ENCODE measurements at places on chromosomes 7 and 10. TPM values are rescaled to one million over a fixed set of nuclear protein-coding genes. Genes with fewer than 3 reads are reported as not detected.
A peak's percentile ranks its signal among the peaks of the same experiment; 100 is the strongest.

- no peak overlapping the region for H3K27ac ChIP-seq
- H3K27me3 ChIP-seq: peaks cover 17% of the 10 kb centered on the region
- DNase-seq: no peak
- no peak overlapping the region for H3K4me3 ChIP-seq
- no peaks in the 10 kb centered on the region for H3K4me1 ChIP-seq
Measured at GRCh38 chr7:29359482-29360093, 165.0 kb downstream of the CHN2 start.

The JAKMIP3 gene
- 0.65 TPM for total RNA-seq

The TECPR1 gene
- total RNA-seq: 38.7 TPM

GRCh38 chr10:89279421-89279869 is 22.4 kb upstream of the IFIT2 start:
- peak overlapping the region; percentile 5 for H3K4me3 ChIP-seq
- no peak for DNase-seq
- H3K27me3 ChIP-seq: no peaks in the 10 kb centered on the region
- H3K4me1 ChIP-seq: peaks cover 90% of the 10 kb centered on the region
- H3K36me3 ChIP-seq: no peaks in the 10 kb centered on the region

- no peak for DNase-seq
- peaks cover 56% of the 10 kb centered on the region for H3K4me1 ChIP-seq
- peak overlapping the region; percentile 83 for H3K27ac ChIP-seq
Measured at GRCh38 chr10:109895848-109896247, 27.5 kb downstream of the XPNPEP1 start.

The POM121L12 gene
- total RNA-seq: not detected

DNA sequence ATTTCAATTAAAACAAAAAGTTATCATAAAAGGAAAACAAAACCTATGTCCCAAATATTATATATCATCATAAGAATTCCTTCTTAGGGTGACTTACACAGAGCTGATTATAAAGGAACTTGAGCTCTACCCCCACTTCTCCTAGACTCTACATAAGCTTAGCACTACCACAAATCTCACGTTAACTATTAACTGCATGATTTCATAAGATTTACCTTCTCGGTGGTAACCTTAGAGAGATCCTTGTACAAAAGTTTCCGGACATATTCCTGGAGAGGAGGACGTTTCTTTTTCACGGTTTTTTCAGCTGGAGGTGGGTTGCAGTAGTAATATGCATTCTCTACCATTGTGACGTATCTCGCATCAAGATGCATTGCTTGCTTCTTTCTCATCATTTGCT is 83.7 kb downstream of the UPF2 start:
- DNase-seq: no peak
- no peaks in the 10 kb centered on the region for H3K4me1 ChIP-seq
- H3K27me3 ChIP-seq: no peaks in the 10 kb centered on the region
- no peak overlapping the region for H3K4me3 ChIP-seq
- no peak overlapping the region for H3K27ac ChIP-seq

DNA sequence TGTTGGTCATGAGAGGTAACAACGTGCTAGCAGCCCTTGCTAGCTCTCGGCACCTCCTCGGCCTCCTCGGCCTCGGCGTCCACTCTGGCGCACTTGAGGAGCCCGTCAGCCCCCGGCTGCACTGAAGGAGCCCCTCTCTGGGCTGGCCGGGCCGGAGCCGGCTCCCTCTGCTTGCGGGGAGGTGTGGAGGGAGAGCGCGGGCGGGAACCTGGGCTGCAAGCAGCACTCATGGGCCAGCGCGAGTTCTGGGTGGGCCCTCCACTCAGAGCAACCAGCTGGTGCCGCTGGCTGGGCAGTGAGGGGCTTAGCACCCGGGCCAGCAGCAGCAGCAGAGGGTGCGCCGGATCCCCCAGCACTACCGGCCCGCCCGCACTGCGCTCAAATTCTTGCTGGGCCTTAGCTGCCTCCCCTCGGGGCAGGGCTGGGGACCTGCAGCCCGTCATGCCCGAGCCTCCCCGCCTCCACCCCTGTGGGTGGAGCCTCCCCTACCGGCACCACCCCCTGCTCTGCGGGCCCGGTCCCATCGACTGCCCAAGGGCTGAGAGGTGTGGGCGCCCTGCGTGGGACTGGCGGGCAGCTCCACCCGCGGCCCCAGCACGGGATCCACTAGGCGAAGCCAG is 96.1 kb downstream of the PAXIP1 start:
- no peaks in the 10 kb centered on the region for H3K4me1 ChIP-seq
- H3K27ac ChIP-seq: no peak overlapping the region
- DNase-seq: peak; percentile 80

The SFR1 gene
- 7.9 TPM for total RNA-seq

DNA sequence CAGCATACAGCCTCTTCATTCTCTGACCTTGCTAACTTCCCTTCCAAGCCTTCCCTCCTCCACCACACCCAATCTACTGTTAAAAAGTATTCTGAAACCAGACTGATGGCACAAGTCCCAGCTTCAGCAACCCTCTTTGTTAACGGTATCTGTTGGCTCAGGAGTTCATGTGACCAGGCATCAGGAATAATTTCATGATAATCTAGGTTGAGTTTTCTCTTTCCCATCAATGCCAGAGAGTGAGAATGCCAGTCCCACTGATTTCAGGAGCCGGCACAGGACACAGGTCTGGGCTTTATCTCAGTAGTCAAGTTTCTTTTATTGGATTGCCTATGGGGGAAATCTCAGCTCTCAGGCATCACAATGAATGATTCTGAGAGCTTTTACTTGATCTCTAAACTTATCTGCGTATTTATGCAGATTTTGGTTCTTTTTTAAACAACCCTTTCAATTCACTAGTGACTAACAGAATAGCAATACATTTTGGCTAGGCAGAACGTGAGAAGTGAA is 231.0 kb upstream of the LYZL1 start:
- H3K27me3 ChIP-seq: peaks cover 2% of the 10 kb centered on the region

The STAMBPL1 gene
- 4.5 TPM for total RNA-seq

- no peak overlapping the region for H3K27ac ChIP-seq
- H3K27me3 ChIP-seq: no peaks in the 10 kb centered on the region
- no peak overlapping the region for H3K4me3 ChIP-seq
Measured at GRCh38 chr7:104367926-104368325, 39.5 kb downstream of the LHFPL3 start.

- H3K27ac ChIP-seq: no peak overlapping the region
- peaks cover 12% of the 10 kb centered on the region for H3K27me3 ChIP-seq
- no peak overlapping the region for H3K4me3 ChIP-seq
- DNase-seq: no peak
Measured at GRCh38 chr10:49103761-49104160, 11.6 kb downstream of the VSTM4 start.

The EVX1 gene
- not detected for total RNA-seq

DNA sequence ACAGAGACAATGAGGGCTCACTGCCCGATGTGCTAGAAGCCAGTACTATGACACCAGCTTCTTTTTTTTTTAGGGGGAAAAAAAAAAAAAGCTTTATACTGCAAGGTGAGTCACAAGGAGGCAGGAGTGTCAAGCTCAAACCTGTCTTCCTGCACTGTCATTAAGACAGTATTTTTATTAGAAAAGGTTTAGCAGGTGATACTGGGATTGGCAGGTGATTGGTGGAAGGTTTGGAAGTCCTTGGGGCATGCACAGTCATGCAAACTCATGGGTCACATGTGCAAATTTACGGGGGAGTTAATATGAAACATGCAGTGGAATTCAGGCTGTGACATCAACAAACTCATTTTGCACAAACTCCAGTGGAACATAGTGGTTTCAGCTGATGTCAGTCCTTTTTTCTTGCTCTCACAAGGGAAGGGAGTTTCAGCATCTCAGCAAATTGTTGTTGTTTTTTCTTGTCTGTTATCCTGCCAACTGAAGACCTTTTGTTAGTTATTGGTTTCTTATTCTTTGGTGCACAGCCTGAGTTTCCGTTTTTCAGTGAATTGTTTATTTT is 530.6 kb downstream of the ANKRD7 start:
- peaks cover 4% of the 10 kb centered on the region for H3K4me1 ChIP-seq
- DNase-seq: no peak
- no peaks in the 10 kb centered on the region for H3K27me3 ChIP-seq
- no peak overlapping the region for H3K4me3 ChIP-seq
- H3K36me3 ChIP-seq: no peaks in the 10 kb centered on the region
- no peak overlapping the region for H3K27ac ChIP-seq

DNA sequence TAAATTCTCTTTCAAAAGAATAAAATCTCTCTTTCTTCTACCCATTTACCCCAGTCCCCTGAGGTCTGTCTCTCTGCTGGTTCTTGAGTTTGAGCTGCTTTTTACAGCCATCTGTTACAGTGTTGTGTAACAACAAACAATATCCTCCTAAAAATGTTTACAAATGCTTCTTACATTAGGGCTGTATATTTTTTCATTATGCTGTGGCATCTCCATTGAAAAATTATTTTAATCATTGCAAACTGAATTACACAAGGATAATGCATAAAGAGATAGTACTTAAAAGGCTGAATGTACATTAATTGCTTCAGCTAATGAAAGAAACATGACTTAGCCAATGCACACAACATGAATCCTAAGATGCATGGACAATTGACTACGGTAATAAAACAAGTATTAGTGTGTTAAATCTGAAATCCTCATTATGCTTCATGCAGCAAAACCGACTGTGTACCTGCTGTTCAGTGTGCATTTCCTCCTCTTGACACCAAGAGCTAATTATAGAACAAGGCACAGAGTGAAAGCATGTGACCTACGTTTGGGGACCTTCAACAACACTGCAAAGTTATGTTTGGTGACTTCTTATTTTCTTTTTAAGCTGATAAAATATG is 181.7 kb upstream of the RHOBTB1 start:
- peaks cover 5% of the 10 kb centered on the region for H3K27me3 ChIP-seq
- H3K4me3 ChIP-seq: no peak overlapping the region
- peaks cover 9% of the 10 kb centered on the region for H3K4me1 ChIP-seq
- H3K36me3 ChIP-seq: no peaks in the 10 kb centered on the region
- no peak for DNase-seq

GRCh38 chr10:89078724-89079672 is 88.4 kb downstream of the FAS start:
- H3K36me3 ChIP-seq: no peaks in the 10 kb centered on the region
- DNase-seq: no peak
- H3K27ac ChIP-seq: peak overlapping the region; percentile 48
- H3K4me3 ChIP-seq: no peak overlapping the region

GRCh38 chr10:72648301-72648700 is 22.4 kb upstream of the MICU1 start:
- H3K4me3 ChIP-seq: no peak overlapping the region
- H3K27ac ChIP-seq: no peak overlapping the region
- no peaks in the 10 kb centered on the region for H3K4me1 ChIP-seq
- H3K27me3 ChIP-seq: no peaks in the 10 kb centered on the region
- H3K36me3 ChIP-seq: no peaks in the 10 kb centered on the region
- no peak for DNase-seq

GRCh38 chr10:129730272-129730992 is 233.6 kb downstream of the EBF3 start:
- H3K27me3 ChIP-seq: no peaks in the 10 kb centered on the region
- peaks cover 4% of the 10 kb centered on the region for H3K36me3 ChIP-seq
- H3K27ac ChIP-seq: no peak overlapping the region
- DNase-seq: no peak
- H3K4me3 ChIP-seq: no peak overlapping the region
- no peaks in the 10 kb centered on the region for H3K4me1 ChIP-seq

DNA sequence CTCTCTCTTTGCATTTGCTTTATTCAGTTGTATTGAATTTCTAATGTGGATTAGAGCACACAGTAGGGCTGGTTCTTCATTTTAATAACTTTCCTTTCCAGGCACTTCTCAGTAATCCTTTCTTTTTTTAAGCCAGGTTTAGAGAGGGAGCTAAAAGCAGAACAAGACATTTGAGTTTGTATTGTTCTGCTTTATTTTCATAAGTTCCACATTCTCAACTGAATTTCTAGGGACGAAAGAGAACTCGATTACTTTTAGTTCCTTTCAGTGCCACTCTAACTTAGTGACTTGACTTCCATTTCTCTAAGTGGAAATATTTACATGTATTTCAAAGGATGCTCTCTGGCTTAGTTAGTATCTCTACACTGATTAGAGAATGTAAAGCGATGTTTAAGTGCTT is 145.6 kb downstream of the EXOC4 start:
- no peak overlapping the region for H3K27ac ChIP-seq
- H3K27me3 ChIP-seq: no peaks in the 10 kb centered on the region
- H3K36me3 ChIP-seq: peaks cover 3% of the 10 kb centered on the region
- H3K4me1 ChIP-seq: peaks cover 14% of the 10 kb centered on the region

- peaks cover 44% of the 10 kb centered on the region for H3K4me1 ChIP-seq
- H3K27ac ChIP-seq: peak overlapping the region; percentile 92
- no peaks in the 10 kb centered on the region for H3K27me3 ChIP-seq
- H3K36me3 ChIP-seq: no peaks in the 10 kb centered on the region
Measured at GRCh38 chr10:2978574-2979273, 88.6 kb upstream of the PFKP start.

GRCh38 chr10:30365278-30365677 is 16.2 kb upstream of the MTPAP start:
- H3K27ac ChIP-seq: no peak overlapping the region
- no peak overlapping the region for H3K4me3 ChIP-seq
- no peaks in the 10 kb centered on the region for H3K36me3 ChIP-seq
- DNase-seq: no peak
- no peaks in the 10 kb centered on the region for H3K4me1 ChIP-seq

DNA sequence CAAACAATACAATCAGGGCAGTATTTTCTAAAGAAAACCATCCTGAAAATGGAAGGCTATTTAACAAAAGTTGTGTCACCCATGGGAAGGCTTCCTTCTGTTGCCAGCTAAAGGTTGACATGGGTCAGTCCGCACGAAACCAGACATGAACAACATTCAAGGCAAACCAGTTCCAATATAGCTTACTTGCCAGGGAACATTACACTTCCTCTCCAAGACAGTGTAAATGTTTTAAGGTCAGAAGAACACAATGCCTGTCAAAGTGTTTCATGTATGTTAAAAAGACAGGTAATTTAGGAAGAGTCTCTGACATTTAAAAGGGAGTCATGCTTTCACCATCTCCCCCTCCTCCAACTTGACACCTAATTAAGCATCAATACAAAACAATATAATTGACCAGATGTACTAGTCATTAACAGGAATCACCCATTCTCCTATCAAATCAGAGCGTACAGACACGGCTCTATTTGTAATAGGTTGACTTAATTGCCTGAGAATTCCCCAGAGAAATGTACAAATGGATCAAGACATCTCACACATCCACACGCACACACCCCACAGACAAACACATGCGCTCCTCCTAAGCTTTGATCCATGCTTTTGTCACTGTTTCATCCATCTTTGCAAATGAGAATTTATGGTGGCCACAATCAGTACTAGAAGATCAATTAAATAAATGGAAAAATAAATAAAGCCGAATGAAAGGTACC is 69.5 kb downstream of the CACNA2D1 start:
- DNase-seq: no peak
- H3K4me1 ChIP-seq: peaks cover 6% of the 10 kb centered on the region
- no peak overlapping the region for H3K27ac ChIP-seq
- no peaks in the 10 kb centered on the region for H3K27me3 ChIP-seq

DNA sequence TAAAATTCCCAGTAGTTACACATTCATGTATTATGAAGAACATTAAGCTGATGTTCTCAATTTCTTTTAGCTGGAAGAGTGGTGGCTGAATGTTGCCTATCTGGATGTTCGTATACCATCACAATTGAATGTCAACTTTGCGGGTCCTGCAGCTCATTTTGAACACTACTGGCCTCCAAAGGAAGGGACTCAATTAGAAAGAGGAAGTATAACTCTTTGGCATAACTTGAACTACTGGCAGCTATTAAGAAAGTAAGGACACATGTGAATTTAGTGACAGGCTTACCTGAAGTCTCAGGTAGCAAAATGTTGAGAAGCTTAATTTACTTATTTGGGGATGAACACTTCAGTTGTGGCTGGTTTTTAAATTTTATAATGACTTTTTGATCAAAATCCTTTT is 15.9 kb downstream of the CROT start:
- no peaks in the 10 kb centered on the region for H3K27me3 ChIP-seq
- no peak for DNase-seq
- no peak overlapping the region for H3K27ac ChIP-seq
- no peaks in the 10 kb centered on the region for H3K4me1 ChIP-seq
- H3K4me3 ChIP-seq: no peak overlapping the region
- H3K36me3 ChIP-seq: peaks cover 21% of the 10 kb centered on the region

The ITGB8 gene
- 1.5 TPM for total RNA-seq
